ENCODE measurements at places on chromosomes 11 and 22.
A peak's percentile ranks its signal among the peaks of the same experiment; 100 is the strongest.

GRCh38 chr22:17792854-17793434, 18.7 kb upstream of the BID start:
- DNase-seq: no peak

- no peak for DNase-seq
These were observed 54.8 kb upstream of the PRSS23 start for GRCh38 chr11:86745571-86745970.

DNA sequence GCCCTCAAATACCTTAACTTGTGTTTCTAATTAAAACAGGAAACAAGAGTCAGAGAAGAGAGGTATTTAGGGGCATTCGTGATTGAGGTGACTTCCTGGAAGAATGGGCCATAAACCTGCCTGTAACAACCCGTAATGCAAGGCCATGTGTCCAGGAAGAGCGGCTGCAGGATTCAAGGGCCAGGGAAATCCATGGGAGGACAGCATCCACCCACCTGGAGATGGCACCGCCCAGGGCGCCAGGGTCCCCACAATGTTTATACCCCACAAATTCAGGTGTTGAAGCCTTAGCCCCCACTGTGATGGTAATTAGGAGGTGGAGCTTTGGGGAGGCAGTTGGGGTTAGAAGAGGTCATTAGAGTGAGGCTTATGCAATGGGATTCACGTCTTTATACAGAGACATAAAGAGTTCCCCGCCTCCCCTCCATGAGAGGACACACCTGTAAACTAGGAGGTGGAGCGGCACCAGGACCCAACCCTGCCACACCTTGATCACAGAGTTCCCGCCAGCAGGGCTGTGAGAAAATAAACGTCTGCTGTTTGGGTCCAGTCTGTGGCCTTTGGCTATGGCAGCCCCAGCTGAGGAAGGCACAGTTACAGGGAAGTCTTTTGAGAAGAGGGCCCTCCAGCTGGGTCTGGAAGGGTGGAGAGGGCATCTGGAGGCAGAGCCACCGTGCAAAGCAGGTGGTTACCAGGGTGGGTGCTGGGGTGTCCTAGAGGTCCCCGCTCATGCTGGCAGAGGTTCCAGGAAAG, 1394.3 kb downstream of the TBC1D22A start:
- no peak for DNase-seq

DNA sequence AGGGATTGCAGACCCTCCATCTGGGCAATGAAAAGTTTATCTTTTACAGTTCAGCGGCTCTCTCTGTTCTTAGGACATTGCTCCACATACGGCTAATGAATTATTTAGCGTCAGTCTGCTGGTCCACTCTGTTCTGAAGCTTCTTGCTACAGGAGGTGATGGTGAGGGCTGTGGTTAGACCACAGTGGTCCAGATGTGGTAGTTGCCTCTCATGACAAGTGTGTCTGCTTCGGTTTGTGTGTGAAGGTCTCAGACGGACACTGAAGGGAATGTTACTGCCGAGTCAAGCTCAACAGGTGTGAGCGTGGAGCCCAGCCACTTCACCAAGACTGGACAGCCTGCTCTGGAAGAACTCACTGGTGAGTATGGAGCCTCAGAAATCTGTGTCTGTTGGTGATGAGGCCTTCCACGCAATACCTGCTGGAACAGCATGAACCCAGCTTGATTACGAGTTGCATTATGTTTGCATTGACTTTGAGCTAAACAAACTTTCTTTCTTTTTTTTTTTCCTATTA, 220.8 kb downstream of the DBX1 start:
- no peak for DNase-seq

GRCh38 chr11:12662101-12662689, 12.0 kb upstream of the TEAD1 start:
- DNase-seq: no peak

GRCh38 chr11:72007089-72007476, 8.4 kb downstream of the IL18BP start:
- no peak for DNase-seq

DNA sequence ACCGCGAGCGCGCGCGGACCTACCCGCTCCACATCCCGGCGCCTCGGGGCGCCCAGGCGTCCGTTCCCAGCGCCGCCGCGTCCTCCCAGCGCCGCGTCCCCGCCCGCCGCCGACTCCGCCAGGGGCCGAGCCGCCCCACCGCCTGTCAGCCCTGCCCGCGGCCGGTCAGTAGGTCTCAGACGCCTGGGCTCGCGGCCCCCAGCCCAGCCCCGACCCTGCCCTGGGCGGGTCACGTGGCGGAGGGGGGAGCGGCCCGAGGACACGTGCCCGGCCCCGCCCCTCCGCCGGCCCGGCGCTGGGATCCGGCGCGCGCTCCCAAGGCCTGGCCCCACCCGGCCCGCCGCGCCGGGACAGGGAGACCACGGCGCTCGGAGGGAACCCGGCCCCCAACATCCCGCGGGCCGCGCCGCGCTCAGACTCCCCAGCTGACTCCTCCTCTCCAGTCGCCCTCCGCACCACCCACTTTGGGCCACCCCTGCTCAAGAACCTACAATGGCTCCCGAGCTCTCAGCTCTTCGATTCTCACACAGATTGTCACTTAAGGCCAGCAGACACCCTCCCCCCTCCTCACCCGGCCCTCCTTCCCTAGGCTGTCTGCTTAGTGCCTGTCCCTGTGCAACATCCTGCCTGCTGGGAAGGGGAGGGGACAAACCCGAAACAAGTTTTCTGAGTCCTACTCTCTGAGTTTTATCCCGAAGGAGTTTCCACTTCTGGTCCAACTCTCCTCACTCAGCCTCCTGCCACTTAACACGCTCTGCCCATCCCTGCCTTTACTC, at the start of gene RAB3IL1:
TSS of gene RAB3IL1 (minus strand) at position 233 of the 776 bp plus-strand sequence. CDS start at position 34, 199 bp downstream.
- DNase-seq: peak; percentile 56

Data from progenitor cell of endocrine pancreas (in vitro differentiated cells).